DMS153 (cell line): ENCODE measurements at places on chromosomes 12 and 14.

DNA sequence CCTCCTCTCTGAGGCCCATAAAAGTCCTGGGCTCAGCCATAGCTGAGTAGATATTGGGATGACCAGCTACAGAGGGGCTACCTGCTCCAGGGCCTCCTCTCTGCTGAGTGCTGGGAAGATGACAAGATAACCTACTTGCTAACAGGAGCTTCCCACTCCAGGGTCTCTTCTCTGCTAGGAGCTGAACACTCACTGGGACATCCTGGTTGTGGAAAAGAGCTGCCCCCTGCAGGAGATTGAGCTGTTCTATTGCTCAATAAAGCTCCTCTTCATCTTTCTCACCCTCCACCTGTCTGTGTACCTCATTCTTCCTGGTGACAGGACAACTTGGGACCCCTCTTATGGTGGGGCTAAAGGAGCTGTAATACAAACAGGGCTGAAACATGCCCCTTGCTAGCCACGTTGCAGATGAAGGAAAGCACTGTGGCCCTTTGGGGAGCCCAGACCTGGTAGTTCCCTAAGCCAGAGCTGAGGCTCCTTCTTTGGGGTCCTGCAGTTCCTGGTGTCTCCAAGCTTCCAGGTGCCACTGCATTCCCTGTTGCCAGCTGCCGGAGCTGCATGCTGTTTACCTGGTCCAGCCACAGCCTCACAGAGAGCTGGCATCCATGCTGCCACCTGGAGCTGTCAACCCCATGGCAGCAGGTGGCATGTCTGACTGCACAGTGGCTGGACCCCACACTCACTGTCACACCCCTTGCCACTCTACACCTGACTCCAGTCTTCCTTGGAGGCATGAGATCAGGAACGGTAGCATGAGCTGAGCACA lies 598.5 kb upstream of the LMO3 start:
- no peak for DNase-seq

- no peak for DNase-seq
These were observed 64.9 kb upstream of the FAM181A start for GRCh38 chr14:93862265-93862664.

DNA sequence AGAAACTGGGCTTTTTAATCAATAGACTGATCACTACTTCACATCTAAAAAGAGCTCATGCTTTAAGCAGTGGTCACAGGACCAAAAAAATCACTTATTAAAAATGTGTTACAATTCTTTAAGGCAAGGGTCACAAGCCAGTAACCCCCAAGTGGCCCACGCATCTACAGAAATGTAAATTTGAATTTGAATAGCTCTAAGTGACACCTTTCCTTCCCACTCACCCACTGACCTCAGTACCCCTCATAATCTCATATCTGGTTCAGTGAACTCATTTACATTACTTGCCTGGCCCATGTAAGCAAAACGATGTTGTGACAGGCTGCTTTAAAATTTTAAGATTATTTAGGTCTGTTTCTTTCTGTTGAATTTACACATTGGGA lies 27.4 kb downstream of the NELL2 start:
- DNase-seq, result no peak

DNA sequence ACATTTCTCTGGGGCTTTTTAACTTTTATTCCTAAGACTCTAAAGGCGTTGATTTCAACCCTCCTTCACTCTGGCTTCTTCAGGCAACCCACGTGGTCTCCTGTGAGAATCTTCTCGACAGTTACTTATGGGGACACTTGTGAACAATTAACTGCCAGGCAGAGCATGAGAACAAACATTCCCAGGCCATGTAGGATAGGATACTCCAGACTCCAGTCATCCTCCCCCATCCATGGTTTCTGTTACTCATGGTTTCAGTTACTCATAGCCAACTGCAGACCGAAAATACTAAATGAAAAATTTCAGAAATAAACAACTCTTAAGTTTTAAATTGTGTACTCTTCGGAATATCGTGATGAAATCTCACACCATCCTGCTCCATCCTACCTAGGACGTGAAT lies 19.5 kb downstream of the GPR68 start:
- no peak for DNase-seq

DNA sequence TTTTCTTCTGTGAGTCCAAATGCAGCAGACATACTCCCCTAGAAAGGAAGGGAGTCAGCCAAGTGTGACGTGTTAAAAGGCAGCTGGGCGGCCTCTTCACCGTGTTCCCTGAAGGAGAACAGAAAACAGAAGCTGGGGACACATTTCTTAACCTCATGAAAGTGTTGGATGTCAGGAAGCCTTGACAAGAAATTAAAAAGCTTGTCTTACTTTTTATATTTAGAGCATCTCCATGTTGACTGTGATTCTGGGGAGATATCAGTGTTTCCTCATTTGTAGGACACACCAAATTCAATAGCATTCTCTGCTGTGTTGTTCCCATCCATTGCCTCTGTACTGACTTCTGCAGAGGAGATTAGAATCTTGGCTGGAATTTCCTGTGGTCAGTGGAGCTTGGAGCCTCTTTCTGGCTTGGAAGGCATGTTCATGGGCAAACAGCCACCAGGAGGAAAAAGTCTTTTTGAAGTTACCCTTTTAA lies 93.7 kb downstream of the RMST start:
- DNase-seq, result no peak

GRCh38 chr14:68512088-68512487 lies 280.8 kb downstream of the ZFP36L1 start:
- DNase-seq, result no peak

GRCh38 chr14:95150910-95151309 lies 6.4 kb downstream of the DICER1 start:
- no peak for DNase-seq

DNA sequence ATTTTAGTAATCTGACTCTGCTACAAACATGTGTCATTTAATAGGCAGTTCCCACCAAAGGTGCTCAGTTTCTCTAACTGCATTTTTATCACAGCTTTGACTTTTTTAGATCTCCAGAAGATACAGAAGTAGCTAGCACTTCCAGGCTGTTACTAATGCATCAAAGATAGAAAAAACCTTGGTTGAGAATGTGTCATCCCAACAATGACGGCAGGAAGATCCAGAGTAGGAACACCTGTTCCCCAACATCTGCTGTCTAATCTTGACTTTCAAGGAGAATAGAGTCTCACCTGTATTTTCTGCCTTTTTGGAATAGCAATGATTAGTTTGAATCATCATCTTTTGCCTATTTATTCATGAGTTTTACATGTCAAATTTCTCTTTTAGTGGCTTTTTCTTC lies 45.0 kb downstream of the ARMH4 start:
- DNase-seq, result no peak

- DNase-seq, result peak; percentile 3
These were observed 14.5 kb upstream of the CLEC4A start for GRCh38 chr12:8108808-8109398.

GRCh38 chr12:109459247-109459646 lies 17.9 kb downstream of the KCTD10 start:
- DNase-seq, result no peak

DNA sequence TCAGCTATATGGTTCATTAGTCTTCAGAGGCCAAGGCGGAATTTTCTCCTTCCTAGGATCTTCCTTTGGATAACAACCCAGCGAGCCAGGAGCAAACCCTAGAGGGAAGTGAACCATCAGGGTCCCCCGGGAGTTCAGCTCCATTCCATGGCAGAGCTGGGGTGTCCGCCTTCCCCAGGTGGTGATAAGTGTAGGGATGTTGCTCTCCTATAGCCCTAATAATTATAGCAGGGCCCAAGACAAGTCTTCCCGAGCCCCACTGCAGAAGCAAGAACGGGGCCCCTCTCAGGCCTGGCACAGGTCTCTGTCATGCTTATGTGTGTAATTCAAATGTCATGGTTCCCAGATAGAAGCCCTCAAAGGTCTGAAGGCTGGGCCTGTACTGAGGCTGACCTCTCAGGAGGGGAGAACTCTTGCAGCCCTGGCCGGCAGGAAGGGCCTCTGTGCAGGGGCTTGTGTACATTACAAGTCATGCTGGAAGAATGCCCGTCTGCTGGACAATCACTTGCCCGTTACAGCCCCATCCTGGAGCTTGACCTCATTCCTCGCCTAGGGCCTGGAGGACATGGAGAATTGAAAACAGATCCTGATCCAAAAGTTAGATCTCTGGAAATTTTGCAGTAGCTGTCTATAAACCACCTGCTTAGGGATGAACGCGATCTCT lies 17.3 kb downstream of the LRTM2 start:
- DNase-seq, result no peak

- no peak for DNase-seq
These were observed 25.0 kb downstream of the SNX6 start for GRCh38 chr14:34604995-34605394.

DNA sequence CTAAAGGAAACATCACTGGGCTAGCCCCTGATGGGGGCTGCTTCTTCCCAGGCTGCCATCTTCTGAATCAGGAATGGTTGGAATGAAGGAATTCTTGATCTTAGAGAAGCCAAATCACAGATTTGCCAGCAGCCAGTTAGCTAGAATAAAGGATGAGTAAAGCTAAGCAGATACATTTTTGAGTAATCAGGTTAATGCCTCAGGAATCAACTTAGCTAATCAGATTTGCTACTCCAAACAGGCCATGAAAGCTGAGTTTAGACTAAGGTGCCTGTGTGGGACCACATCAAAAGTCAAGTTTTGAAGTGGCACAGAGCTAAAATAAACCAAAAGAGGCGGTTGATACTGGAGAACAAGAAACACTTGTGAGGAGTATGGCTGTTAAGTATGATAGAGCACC lies 28.8 kb upstream of the LMO3 start:
- DNase-seq, result no peak

DNA sequence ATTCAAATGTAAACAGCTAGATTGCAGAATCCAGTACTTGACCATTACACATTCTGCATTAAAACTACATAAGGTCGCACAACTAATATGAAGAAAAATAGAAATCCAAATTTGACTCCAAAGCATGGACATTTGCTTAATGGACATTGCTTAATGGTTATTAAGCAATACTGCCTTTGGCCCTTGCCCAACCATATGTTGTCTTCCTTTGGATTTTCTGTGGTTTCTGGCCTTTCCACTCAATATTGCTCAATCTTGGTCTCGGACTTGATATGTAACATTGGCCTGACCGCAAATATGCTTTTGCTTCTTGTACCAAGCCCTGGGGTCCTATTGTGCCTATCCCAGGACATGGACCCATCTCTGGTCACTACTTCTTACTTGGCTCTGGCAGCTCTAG lies 67.2 kb downstream of the PTPRR start:
- no peak for DNase-seq

GRCh38 chr12:95201056-95201670 lies 16.1 kb downstream of the FGD6 start:
- DNase-seq, result no peak

DNA sequence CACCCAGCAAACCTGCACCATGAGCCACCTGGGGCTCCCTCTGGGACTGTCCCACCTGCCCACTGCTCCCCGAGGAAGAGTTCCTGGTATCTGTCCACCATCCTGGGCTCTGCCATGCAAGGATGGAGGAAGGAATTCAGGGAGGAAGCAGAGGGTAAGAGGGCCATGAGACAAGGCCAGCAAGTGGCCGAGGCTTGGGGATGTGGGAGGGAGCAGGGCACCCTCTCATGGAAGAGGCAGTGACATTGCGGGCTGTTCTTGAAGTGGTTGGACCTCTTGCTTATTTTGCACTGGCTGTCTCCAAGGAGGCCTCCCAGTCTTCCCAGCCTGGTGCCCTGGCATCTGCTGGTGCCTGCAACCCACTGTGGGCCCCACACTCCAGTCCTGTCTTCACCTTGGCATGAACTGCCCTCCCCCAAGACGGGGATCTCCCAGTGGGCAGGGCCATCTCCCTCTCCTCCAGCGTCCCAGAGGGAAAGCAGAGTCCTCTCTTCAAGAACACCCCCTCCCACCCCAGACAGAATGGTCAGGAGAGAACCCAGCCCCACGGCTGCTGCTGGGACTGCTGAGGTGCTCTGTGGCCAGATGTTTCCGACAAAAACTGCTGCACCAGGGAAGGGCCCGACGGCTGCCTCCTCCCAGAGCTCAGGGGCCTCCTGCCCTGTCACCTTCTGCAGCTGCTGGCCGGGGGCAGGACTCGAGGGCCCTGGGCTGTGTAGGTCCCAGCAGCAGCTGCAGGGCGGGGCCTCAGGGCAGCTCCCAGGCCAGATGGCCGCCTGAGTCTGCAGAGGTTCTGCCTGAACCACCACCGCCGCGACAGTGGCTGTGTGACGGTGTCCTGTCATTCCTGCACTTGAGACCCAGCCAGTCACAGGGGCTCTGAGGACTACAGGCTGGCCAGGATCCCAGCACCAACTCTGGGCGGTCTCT lies 1.8 kb upstream of the AKT1 start:
- no peak for DNase-seq
